ENCODE measurements at places on chromosomes 13 and 19.
A peak's percentile ranks its signal among the peaks of the same experiment; 100 is the strongest.

GRCh38 chr19:35211545-35212230, 16.9 kb downstream of the FAM187B start:
- DNase-seq: no peak

DNA sequence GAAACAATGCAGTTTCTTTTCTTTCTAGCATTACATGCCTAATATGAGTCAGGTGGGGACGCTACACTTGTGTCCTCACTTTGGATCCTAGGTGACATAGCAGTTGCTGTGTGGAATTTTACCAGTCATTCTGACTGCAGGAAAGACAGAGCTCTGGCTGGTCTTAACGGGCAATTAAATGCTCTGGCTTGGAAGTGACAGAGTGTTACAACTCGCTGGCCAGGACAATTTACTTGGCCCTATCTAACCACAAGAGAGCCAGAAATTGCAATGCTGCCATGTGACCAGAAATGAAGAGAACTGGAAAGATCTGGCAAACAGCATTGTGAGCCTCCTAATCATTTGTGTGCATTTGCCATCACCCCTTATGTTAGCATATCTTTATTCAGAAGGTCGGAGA, 351.1 kb downstream of the DCT start:
- no peak for DNase-seq

DNA sequence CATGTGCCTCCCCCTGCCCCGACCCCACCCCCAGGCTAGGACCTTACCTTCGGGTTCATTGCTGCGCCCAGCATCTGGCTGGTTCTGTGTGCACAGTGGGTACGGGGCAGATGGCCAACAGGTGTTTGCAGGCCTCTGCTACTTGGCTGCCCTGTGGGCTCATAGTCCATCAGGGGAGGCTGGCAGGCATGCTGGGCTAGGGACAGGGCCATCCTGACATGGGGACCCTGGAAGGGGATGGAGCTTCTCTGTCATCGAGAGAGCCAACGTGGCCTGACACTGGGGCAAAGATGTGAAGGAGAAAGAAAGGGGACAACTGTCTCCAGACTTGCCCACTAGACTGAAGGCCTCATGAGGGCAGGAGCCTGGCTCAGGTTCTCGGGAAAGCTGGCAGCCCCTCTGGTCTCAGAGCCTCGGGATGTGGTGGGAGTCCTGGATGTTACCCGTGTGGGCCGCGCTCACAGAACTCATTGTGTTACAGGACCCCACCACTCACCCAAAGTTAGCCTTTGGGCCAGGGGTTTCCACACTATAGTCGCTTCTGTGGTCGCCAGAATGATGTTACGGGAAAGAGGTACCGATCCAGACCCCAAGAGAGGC, 4.7 kb downstream of the ZNF536 start:
- DNase-seq: no peak

DNA sequence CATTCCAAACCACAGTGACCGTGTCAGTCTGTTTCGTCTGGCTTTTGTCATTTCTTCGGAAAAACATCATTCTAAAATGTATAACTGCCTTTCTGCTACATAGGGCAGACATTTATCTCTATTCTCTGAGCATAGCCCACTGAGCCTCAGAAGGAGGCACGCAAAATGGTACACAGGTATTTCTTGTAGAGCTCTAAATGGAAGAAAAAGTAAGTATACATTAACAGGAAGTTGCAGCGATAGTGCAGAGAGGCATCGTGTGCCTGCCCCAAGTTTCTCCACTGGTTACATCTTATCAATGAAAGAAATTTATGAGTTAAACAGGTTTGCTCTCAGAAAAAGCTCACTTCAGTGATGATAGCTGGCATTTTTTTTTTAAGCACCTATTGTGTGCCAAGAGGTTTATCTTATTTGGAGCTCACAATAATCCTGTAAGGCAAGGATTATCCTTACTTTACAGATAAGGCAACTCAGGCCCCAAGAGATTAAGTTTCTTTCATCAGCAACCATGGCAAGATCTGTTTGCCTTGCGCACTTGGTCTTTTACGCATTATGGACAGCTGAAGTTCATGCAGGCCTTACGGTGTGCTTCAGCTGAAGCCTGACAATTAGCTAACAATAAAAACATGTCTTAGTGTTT, 1.2 kb upstream of the RCBTB2 start:
- no peak for DNase-seq

GRCh38 chr13:97866346-97866745, 87.1 kb upstream of the IPO5 start:
- no peak for DNase-seq

DNA sequence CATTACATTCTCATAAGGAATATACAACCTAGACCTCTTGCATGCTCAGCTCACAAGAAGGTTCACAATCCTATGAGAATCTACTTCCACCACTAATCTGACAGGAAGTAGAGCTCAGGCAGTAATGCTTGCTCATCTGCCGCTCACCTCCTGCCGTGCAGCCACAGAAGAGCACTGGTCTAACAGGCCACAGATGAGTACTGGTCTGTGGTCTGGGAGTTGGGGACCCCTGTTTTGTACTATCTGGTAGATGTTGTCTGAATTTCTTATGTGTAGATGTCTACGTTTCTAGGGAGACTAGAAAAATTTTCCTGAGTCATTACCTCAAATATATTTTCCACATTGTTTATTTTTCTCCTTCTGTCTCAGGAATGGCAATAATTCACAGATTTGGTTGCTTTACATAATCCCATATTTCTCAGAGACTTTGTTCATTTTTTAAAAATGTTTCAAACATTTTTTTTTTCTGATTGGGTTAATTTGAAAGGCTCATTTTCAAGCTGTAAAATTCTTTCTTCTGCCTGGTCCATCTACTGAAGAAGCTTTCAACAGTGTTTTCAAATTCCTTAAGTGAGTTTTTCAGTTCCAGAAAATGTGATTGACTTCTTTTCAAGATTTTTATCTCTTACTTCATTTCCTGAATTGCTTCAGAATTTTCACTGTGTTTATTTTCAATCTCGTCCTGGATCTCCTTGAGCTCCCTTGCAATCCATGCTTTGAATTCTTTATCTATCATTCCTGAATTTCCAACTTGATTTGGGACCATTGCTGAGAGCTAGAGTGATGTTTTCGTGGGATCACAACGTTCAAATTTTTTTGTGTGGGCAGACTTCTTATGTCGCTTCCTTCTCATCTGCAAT, 1322.2 kb downstream of the PCDH9 start:
- no peak for DNase-seq

DNA sequence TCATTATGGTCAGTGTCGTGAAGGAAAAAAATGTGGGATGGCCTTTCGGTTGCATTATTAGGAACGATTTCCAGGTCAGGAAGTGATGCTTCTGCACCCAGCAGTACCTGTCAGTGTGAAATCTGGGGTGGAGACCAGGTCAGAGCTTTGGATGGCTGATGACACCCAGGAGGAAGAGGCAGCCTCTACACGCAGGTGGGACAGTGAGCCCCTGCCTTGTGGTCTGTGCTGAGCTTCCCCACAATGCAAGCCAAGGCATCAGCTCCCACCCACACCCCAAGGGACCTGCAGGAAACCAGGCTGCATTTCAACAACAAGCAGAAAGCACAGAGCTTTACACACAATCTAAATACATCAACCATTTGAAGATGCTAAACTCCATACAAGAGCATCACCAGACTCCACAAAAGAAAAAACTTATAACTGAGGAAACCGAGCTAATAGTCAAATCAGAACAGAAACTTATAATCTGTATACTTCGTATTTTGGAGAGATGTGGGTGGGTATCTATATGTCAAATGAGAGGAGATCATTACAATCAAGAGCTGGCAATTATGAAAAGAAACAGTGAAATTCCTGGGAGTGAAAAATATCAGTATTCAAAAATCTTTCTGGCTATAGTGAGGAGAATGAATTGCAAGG, 130.1 kb downstream of the ZDHHC20 start:
- no peak for DNase-seq

GRCh38 chr13:110179116-110179856, 127.7 kb downstream of the COL4A1 start:
- no peak for DNase-seq

DNA sequence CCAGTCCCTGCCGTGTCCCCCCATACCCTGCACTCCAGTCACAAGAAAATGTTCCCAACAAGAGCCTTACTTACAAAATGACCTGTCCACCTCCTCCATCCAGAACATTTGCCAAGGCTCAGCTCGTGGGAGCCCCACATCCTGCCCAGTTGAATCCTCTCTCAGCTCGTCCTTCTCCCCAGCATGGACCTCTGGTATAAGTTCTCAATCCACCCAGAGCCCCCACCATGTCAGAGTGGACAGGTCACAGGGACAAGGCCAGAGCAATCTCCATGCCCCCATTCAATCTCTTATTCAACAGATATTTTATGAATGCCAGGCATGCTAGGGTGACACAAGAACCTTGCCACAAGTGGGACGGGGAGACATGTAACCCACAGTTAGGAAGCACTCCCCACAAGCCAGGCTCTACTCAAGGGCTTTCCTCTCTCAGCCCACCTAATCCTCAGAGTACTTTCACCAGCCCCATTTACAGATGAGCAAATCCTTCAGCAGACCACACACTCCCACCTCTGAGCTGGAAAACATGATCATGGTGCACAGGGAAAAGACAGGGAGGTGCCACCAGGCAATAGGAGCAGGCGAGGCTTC, 15.1 kb downstream of the DEDD2 start:
- DNase-seq: no peak

GRCh38 chr13:92256211-92256610, 857.8 kb downstream of the GPC5 start:
- no peak for DNase-seq

GRCh38 chr13:29059800-29060199, 239.7 kb downstream of the MTUS2 start:
- DNase-seq: no peak

DNA sequence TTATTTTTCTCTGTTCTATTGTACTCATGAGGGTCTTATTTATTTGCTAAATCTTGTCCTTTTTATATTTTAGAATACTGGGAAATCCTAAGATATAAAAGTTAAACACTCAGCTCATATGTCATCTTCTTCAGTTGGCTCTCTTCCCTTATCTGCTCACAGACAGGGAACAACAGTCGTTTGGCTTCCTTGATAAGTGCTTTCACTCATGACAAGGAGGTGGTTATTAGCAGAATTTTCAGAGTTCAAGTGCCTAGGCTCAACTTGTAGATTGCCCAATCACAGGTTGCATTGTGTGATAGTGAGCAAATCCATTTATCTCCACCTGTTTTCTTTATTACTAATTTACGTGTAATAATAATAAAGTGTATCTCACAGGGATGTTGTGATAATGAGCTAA, 620.3 kb upstream of the PCDH20 start:
- peak; percentile 92 for DNase-seq

DNA sequence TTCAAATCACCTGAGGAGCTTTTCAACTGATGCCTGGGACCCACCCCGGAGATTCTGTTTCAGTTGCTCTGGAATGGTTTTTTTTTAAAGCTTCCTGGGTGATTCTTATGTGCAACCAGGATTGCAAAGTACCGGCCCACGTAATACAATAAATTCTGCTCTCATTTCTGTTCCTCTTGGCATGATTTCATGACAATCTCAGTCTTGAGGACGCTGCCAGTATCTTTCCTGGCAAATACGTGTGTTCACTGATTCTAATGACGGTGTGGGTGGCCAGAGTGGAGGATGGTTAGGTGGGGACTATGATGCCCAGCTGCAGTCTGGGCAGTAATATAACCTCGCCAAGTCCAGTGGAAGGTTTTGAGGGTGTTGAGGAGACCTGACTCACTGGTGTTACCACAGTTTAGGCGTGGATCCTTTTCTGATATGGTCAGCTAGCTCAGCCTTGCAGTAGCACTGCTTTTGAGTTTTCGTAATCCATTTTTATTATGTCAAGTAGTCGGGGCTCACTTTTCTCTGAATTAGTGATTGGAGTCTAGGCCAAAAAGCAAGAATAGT, 49.4 kb downstream of the FAM124A start:
- DNase-seq: no peak

- DNase-seq: peak; percentile 28
Observed at GRCh38 chr13:53782488-53782961, 753.9 kb downstream of the OLFM4 start.

DNA sequence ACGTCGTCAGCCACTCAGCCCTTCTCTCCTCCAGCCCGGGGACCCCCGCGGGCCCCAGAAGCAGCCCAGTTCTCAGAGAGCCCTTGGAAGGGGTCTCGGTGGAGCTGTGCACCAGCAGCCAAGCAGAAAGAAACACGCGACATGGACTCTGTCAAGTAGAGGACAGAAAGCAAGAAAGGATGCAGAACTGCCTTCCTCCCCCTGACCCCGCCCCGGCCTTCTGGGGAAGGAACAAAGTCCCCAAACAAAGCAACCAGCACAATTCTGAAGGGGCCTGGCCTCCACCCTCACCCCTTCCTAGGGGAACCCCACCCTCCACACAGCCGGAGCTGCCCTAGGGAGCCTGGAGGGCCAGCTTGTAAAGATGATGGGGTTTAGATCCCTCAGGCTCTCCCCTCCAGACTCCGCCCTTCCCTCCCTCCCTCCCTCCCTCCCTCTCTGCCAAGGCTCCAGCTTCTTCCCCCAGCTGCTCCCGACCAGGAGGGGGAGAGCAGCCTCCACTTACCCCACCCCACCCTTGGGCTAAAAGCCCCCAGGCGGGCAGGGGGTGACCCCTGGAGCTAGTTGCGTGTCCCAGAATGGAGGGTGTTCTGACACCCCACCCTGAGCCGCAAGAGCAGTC, 7.8 kb downstream of the LYL1 start:
- DNase-seq: no peak

- peak; percentile 72 for DNase-seq
Observed at GRCh38 chr19:13164343-13165161, 14.3 kb downstream of the IER2 start.

DNA sequence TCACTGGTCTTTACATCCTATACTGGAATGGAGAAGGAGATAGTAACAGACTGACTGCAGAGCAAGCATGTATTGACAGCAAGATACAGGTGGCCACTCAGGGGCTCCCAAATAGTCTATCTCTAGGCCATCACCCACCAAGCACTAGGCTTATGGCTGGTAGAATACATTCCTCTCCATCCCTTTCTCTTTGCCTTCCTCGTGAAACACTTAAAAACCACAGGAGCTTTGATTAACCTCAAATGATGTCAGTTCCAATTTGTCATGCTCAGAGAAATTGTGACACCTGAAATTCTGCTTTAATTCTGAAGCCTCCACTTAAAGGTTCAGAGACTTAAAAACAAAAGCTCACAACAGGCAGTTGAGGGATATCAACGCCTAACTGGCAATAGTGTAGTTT, 17.2 kb downstream of the ENOX1 start:
- DNase-seq: no peak

DNA sequence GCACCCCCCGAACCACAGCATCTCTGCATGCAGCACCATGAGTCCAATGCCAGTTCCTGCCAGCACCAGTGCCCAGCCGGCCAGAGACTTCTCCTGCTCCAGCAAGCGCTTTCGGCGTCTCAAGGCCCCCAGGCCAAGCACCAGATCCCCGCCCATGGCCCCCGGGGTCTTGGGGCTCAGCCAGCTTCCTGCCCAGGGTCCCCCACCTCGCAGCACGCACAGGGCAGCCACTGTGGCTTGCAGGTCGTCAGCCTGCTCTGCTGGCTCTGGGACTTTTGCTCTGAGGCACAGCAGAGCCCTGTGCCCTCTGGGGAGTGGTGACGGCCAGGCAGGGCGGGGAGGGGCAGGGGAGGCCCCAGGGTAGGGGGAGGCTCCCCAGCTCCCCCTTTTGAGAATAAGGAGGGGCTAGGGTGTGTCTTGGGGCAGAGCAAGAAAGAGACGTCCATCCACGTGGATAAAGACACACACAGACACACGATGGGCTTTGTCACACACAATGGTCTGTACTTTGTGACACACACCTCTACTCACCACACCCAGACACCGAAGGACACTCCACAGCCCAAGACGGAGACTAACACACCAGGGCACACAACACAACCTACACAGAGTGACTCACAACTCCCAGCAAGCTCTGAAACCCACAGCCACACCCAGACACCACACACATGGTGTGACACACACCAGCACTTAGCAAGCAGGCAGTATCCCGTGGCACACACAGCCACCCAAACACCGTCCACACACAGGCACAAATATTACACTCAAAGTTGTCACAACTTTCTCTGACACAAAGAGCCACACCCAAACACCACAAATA, at the start of gene KCNN4:
KCNN4 (minus strand) TSS at position 268 of the 820 bp plus-strand sequence; CDS start at position 156, 112 bp downstream.
- no peak for DNase-seq

All from NCI-H1436 treated with DMSO at 0.1 percent for 48 hours (cell line).